ENCODE measurements at places on chromosomes 5 and 9.

DNA sequence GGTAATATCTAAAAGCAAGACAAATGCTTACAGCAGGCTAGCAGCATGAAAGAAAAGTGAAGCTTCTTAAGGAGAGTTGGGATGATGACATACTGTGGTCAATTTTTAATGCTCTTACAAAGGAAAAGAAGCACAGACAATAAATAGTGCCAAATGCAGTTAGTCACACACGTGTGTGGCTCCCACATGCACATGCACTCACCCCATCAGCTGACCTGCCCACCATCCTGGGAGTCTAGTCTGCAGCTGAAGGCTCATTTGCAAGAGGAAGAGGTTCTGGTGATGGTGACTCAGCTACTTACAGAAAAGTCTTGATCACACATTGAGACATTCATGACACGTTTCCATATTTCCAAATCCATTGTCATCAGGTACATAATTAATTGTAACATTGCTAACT, 129.3 kb downstream of the MRPL36 start:
- H3K4me3 ChIP-seq: no peak overlapping the region
- no peak for DNase-seq
- no peak overlapping the region for H3K27ac ChIP-seq
- H3K4me1 ChIP-seq: peaks cover 2% of the 10 kb centered on the region

DNA sequence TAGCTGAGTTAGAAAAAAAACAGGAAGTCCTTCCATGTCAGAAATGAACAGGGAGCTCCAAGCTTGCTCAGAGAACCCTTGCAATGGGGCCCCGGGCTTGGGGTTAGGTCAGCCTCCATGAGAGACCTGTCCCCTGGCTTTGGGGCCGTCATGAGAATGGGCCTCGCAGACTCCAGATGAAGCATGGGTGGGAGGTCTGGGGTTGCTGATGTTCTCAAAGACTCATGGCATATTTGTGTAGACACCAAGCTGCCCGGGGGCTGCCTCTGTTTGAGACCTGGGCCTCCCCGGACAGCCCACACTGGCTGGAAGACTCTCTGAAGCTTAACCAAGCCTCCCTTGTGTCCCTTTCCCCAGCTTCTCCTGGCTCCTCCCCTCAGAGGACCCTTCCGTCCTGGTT, 186.3 kb downstream of the IRX2 start:
- H3K27me3 ChIP-seq: no peaks in the 10 kb centered on the region
- no peaks in the 10 kb centered on the region for H3K4me1 ChIP-seq
- DNase-seq: no peak

DNA sequence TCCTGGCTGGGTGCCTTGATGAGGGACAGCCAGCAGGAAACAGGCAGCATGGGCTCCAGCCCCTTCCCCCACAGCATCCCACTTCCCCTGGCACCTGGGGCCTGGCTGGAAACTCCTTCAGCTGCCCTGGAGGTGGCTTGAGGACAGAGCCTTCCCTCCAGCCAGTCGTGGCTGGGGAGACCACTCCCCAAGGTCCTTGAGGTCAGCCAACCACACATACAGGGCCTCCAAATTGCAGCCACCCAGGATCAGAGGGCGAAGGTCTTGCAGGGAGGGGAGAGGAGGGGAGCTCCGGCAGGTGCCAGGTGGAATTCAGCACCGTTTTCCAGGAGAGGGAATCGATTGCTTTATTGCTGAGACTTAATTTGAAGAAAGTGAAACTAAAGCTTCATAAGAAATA, 280.4 kb downstream of the PBX3 start:
- no peaks in the 10 kb centered on the region for H3K27me3 ChIP-seq
- H3K36me3 ChIP-seq: no peaks in the 10 kb centered on the region
- DNase-seq: no peak
- H3K27ac ChIP-seq: no peak overlapping the region
- H3K4me1 ChIP-seq: no peaks in the 10 kb centered on the region

DNA sequence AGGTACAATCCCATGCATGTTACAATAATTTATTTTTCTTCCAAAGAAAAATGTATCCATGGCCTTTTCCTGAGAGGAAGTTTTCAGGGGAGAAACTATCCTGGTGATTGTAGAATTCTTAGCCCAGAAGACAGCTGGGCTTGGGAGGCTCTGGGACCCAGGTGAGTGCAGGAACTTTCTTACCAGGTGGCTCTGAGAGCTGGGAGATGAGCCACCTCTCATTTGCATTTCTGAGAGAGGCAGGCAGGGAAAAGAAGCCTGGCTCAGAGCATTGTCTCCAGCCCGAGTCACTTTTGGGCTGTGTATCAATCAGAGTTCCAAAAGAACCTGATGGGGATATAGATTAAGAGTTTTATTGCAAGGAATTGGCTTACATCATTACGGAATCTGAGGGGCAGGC, 52.7 kb downstream of the ALG2 start:
- no peak for DNase-seq
- H3K27me3 ChIP-seq: no peaks in the 10 kb centered on the region
- H3K4me3 ChIP-seq: no peak overlapping the region
- H3K36me3 ChIP-seq: no peaks in the 10 kb centered on the region
- H3K27ac ChIP-seq: no peak overlapping the region
- peaks cover 58% of the 10 kb centered on the region for H3K4me1 ChIP-seq

DNA sequence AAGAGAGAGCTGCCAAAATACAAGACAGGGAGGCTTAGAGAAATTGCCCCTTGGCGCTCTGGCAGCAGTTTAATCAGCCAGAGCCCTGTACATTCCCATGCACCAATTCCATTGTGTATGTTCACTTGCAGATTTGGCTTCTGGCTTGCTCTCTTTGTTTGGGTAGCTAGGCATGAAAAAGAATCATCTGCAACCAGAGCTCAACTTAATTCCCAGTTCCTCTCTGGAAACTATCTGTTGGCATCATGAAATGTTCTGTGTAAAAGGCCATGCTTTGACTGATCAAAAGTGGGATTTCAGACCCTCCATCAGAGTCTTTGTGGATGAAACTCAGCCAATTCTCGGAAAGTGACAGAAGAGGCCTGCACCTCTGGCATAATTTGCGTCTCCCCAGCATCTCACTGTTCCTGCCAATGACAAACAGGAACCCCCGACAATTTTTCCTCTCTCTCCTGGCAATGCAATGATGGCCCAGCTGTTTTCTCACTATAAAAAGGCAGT, 53.8 kb upstream of the RAD23B start:
- H3K36me3 ChIP-seq: no peaks in the 10 kb centered on the region
- DNase-seq: no peak
- H3K27ac ChIP-seq: no peak overlapping the region
- peaks cover 59% of the 10 kb centered on the region for H3K27me3 ChIP-seq

DNA sequence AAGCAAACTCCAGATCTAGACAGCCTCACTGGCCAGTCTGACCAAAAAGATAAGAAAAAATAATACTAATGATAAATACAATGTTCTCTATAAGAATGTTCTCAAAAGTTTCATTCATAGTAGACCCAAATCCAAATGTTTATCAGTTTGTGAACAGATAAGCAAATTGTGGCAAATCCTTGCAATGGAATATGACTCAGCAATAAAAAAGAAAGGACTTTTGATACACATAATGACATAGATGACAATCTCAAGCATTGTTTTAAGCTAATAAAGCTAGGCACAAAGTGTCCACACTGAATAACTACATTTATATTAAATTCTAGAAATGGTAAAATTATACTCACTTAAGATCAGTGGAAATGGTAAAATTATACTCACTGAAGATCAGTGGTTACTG, 195.4 kb upstream of the TYRP1 start:
- H3K36me3 ChIP-seq: no peaks in the 10 kb centered on the region
- no peaks in the 10 kb centered on the region for H3K27me3 ChIP-seq
- no peaks in the 10 kb centered on the region for H3K4me1 ChIP-seq
- no peak for DNase-seq
- H3K4me3 ChIP-seq: no peak overlapping the region
